Hematopoietic multipotent progenitor cell treated with erythropoietin and hydrocortisone succinate and interleukin-3 and kit ligand, for 6 days (in vitro differentiated cells): ENCODE measurements at places on chromosomes 4 and X.

DNA sequence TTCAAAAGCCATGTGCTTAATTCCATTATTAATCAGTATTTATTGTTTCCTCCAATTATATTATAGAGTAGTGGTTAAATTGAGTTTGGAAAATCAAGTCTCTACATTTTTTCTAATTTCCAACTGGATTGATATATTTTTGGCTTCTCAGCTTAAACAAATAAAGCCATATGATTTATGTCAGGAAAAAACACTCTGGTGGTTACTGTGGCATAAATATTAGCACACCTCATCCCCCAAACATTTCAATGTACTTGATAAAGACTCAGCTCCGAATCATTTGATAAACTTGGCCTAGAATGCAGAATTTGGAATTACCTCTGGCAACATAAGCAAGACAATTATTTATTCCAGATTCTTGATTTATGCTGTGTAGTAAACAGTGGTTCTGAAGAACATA, 2313.8 kb downstream of the ARAP2 start:
- no peak for DNase-seq

- no peak for DNase-seq
Observed at GRCh38 chr4:175373031-175373430, 439.0 kb downstream of the GPM6A start.

DNA sequence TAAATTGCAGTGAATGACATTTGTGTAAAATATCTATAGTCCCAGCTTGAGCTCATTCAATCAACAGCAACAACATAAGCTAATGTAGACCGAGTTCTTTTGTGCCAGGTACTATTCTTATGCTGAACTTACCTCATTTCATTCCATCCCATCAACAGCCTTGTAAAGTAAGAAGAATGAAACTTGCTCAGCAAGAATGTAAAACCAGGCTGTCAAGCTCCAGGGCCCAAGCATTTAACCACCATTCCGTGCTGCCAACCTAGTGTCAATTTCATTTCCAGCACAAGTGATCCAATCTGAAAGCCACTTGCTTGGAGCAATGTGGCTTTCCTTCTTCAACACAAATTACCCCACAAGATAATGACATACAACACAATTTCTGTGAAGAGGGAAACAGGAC, 36.6 kb downstream of the RASSF6 start:
- DNase-seq, result no peak

GRCh38 chr4:20538905-20539304, 161.4 kb upstream of the PACRGL start:
- no peak for DNase-seq

- DNase-seq, result peak; percentile 28
Observed at GRCh38 chrX:28010875-28011274, 29.6 kb upstream of the DCAF8L1 start.

GRCh38 chr4:1684506-1685234, 557 bp upstream of the FAM53A start:
- DNase-seq, result no peak
